ENCODE measurements at places on chromosomes 2 and 18. TPM values are rescaled to one million over a fixed set of nuclear protein-coding genes. Genes with fewer than 3 reads are reported as not detected.

- H3K4me1 ChIP-seq: no peaks in the 10 kb centered on the region
- H3K36me3 ChIP-seq: peaks cover 30% of the 10 kb centered on the region
- H3K27ac ChIP-seq: no peak overlapping the region
- H3K4me3 ChIP-seq: no peak overlapping the region
- H3K27me3 ChIP-seq: no peaks in the 10 kb centered on the region
- DNase-seq: no peak
Measured at GRCh38 chr18:21820033-21820810, 79.6 kb downstream of the MIB1 start.

GAREM2 gene
- polyA plus RNA-seq: 2.4 TPM

- H3K27me3 ChIP-seq: no peaks in the 10 kb centered on the region
- DNase-seq: no peak
- H3K4me3 ChIP-seq: no peak overlapping the region
- no peaks in the 10 kb centered on the region for H3K36me3 ChIP-seq
- no peaks in the 10 kb centered on the region for H3K4me1 ChIP-seq
- no peak overlapping the region for H3K27ac ChIP-seq
Measured at GRCh38 chr2:178674122-178674521, 133.1 kb downstream of the TTN start.

CXCR2 gene
- polyA plus RNA-seq: 0.12 TPM

HOXD1 gene
- polyA plus RNA-seq: 2.6 TPM

GRCh38 chr2:38836791-38837190 lies 38.9 kb downstream of the DHX57 start:
- no peak overlapping the region for H3K27ac ChIP-seq
- DNase-seq: no peak
- no peaks in the 10 kb centered on the region for H3K27me3 ChIP-seq
- H3K4me1 ChIP-seq: no peaks in the 10 kb centered on the region
- no peak overlapping the region for H3K4me3 ChIP-seq

- DNase-seq: no peak
- no peak overlapping the region for H3K4me3 ChIP-seq
- H3K27ac ChIP-seq: no peak overlapping the region
- H3K36me3 ChIP-seq: no peaks in the 10 kb centered on the region
Measured at GRCh38 chr2:147177071-147177857, 667.6 kb upstream of the ACVR2A start.

CDK15 gene
- 0.24 TPM for polyA plus RNA-seq

DNA sequence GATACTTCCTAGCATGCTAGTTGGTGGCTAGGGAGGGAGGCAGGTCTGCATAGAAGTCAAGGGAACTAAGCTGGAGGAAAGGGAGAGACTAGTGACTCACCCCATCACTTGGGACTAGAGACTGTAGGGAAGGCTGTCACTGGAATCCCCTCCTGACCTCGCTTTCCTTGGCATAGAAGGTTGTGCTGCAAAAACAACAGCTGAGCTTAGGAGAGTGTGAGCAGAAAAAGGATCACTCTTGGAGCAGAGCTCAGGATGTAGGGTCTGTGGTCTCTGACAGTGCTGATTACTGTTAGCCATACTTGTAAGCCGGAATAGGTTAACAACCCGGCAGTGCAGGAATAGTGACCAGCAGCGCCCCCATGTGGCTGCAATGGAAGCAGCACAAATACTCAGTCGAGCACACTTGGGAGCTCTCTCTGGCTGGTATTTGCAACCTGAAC lies 66.9 kb upstream of the SMAD2 start:
- no peak overlapping the region for H3K4me3 ChIP-seq
- H3K27ac ChIP-seq: no peak overlapping the region
- H3K27me3 ChIP-seq: peaks cover 5% of the 10 kb centered on the region
- no peaks in the 10 kb centered on the region for H3K36me3 ChIP-seq
- H3K4me1 ChIP-seq: no peaks in the 10 kb centered on the region

- no peak overlapping the region for H3K4me3 ChIP-seq
- no peaks in the 10 kb centered on the region for H3K4me1 ChIP-seq
- H3K27ac ChIP-seq: no peak overlapping the region
- DNase-seq: peak; percentile 28
- no peaks in the 10 kb centered on the region for H3K27me3 ChIP-seq
Measured at GRCh38 chr2:25197336-25198208, 29.2 kb upstream of the POMC start.

- peaks cover 3% of the 10 kb centered on the region for H3K4me1 ChIP-seq
- H3K4me3 ChIP-seq: no peak overlapping the region
- H3K36me3 ChIP-seq: peaks cover 1% of the 10 kb centered on the region
- no peaks in the 10 kb centered on the region for H3K27me3 ChIP-seq
Measured at GRCh38 chr2:239951129-239951734, 73.9 kb downstream of the NDUFA10 start.

FABP1 gene
- 881 TPM for polyA plus RNA-seq

LOXHD1 gene
- 0.49 TPM for polyA plus RNA-seq

GRCh38 chr2:64404743-64405142 lies 49.2 kb upstream of the LGALSL start:
- no peaks in the 10 kb centered on the region for H3K27me3 ChIP-seq
- peak; percentile 72 for DNase-seq
- peak overlapping the region; percentile 94 for H3K27ac ChIP-seq
- H3K4me1 ChIP-seq: peaks cover 59% of the 10 kb centered on the region
- no peak overlapping the region for H3K4me3 ChIP-seq
- no peaks in the 10 kb centered on the region for H3K36me3 ChIP-seq

SLC9A4 gene
- polyA plus RNA-seq: 0.04 TPM

DNA sequence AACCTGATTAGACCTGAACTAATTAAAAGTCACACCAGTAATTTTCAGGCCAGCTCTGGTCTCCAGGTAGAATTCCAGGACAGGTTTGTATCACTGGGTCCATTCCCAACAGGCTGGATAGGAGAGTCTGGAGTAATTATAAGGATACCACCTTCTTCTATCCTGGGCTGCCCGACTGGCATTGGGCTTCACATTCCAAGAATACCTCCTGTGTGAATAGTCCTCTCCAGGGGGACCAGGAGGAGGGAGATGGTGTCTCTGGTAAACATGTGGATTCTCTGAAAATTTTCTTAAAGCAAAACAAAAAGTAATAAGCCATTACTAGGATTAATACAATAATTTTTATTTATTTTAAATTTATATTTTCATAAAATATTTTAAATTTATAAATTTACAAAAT lies 17.3 kb downstream of the DUSP11 start:
- no peak for DNase-seq
- no peaks in the 10 kb centered on the region for H3K4me1 ChIP-seq
- peaks cover 58% of the 10 kb centered on the region for H3K36me3 ChIP-seq
- H3K27ac ChIP-seq: no peak overlapping the region
- H3K27me3 ChIP-seq: no peaks in the 10 kb centered on the region

- no peaks in the 10 kb centered on the region for H3K36me3 ChIP-seq
- no peak for DNase-seq
- no peaks in the 10 kb centered on the region for H3K4me1 ChIP-seq
- H3K4me3 ChIP-seq: no peak overlapping the region
- no peak overlapping the region for H3K27ac ChIP-seq
- H3K27me3 ChIP-seq: peaks cover 5% of the 10 kb centered on the region
Measured at GRCh38 chr2:7709907-7710306, 792.7 kb downstream of the RNF144A start.

GRCh38 chr2:217035967-217036366 lies 176.1 kb upstream of the TNP1 start:
- H3K36me3 ChIP-seq: no peaks in the 10 kb centered on the region
- DNase-seq: no peak
- H3K4me1 ChIP-seq: no peaks in the 10 kb centered on the region

NEURL3 gene
- polyA plus RNA-seq: 0.81 TPM

GRCh38 chr2:168315331-168316072 lies 68.1 kb upstream of the STK39 start:
- H3K27me3 ChIP-seq: no peaks in the 10 kb centered on the region
- H3K4me1 ChIP-seq: peaks cover 3% of the 10 kb centered on the region
- no peak overlapping the region for H3K4me3 ChIP-seq

- no peak overlapping the region for H3K27ac ChIP-seq
- no peaks in the 10 kb centered on the region for H3K4me1 ChIP-seq
- H3K36me3 ChIP-seq: no peaks in the 10 kb centered on the region
- DNase-seq: no peak
Measured at GRCh38 chr2:3105814-3106569, 271.6 kb downstream of the EIPR1 start.

- peak; percentile 44 for DNase-seq
- peak overlapping the region; percentile 63 for H3K4me3 ChIP-seq
- peaks cover 14% of the 10 kb centered on the region for H3K4me1 ChIP-seq
- peak overlapping the region; percentile 61 for H3K27ac ChIP-seq
- no peaks in the 10 kb centered on the region for H3K27me3 ChIP-seq
Measured at GRCh38 chr18:3012136-3013023, 564 bp downstream of the LPIN2 start.

MAPRE2 gene
- polyA plus RNA-seq: 29.0 TPM

TEX44 gene
- polyA plus RNA-seq: not detected

DNA sequence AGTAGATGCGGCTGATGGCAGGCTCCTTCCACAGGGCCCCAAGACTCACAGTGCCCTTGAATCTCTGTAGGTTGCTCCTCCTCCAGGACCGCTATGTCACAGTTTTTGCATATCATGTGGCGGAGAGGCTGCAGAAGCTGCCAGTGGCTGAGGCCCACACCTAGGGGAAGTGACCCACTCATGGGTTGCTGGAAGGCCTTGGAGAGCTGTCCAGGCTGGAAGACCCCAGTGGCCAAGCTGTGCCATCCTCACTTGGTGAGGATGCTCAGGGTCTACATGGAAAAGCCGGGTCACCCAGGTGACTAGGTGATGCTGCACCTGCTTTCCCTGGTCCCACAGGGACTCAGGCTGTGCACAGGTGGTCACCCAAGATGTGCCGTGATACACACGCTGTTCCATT lies 90.6 kb downstream of the SEPTIN10 start:
- H3K4me3 ChIP-seq: no peak overlapping the region
- no peaks in the 10 kb centered on the region for H3K27me3 ChIP-seq
- no peak overlapping the region for H3K27ac ChIP-seq
- no peak for DNase-seq
- H3K4me1 ChIP-seq: peaks cover 4% of the 10 kb centered on the region

Data from large intestine (tissue), 12 donors.